Activated T-helper 1 cell treated with Interleukin-2 at 50 U/mL for 16 hours (primary cell): ENCODE measurements at places on chromosomes 2 and 18.

DNA sequence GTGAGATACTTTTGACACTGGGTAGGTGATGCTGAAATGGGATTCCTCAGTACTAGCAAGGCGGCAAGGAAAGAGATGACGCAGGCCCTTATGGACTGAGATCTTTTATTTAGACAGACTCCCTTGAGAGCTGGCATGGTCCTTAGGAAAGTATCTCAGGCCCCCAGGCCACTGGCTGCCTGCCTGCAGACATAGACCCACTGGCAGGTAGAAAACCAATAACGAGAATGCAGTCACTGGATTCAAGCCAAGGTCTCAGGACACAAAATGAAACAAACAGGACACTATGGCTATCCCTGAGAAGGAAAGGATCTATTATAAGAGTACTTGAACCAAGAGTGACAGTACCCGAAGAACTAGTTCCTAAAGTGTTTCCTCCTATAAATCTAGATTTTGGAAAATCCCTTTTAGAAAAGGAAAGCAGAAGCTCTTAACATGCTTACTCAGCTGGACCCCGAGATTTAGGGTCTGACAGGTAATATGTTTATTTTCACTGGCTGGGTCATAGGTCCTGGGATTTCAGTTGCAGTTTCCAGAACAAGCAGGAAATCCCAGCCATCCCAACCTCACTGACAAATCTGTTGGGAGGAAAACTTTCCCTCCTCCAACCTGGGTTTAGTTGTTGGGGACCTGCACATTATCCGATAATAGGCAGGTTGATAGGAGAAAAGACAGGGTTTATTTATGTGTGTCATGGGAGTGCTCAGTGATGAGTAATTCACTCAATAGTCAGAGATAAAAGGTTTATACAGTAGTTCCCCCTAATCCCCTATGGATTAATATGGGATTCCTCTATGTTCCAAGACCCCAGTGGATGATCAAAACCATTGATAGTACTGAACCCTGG, 44.5 kb downstream of the COMMD1 start:
- no peak for DNase-seq

- no peak for DNase-seq
Measured at GRCh38 chr18:7198326-7198725, 32.6 kb upstream of the LRRC30 start.

DNA sequence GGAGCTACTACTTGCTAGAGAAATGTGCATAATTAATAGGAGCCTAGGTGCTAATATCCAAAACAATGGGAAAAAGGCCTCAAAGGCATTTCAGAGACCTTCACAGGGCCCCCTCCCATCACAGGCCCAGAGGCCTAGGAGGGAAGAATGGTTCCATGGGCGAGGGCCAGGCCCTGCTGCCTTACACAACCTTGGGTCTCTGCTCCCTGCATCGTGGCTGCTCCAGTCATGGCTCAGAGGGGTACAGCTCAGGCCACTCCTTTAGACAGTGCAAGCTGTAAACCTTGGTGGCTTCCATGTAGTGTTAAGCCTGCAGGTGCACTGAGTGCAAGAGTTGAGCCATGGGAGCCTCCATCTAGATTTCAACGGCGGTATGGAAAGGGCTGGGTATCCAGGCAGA, 429.2 kb downstream of the FIGN start:
- no peak for DNase-seq

DNA sequence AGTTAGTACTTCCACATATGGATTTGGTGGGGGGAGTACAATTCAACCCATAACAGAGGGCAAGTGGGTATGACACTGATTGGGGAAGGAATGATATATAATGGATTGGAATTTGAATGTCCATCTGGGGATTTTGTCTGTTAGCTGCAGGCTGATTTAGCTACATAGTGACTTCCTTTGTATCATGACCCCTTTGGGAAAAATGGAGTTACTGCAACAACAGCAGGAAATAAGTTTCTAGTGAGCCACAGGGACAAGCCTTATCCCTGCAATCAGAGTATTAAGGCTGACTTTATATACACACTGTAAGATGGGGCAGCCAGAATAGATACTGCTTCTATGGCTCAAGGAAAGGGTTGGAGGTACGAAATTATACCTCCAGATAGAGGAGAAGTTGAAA, 404.4 kb upstream of the MEIS1 start:
- DNase-seq, result no peak

- DNase-seq, result no peak
Measured at GRCh38 chr2:235658351-235659174, 164.7 kb downstream of the AGAP1 start.

DNA sequence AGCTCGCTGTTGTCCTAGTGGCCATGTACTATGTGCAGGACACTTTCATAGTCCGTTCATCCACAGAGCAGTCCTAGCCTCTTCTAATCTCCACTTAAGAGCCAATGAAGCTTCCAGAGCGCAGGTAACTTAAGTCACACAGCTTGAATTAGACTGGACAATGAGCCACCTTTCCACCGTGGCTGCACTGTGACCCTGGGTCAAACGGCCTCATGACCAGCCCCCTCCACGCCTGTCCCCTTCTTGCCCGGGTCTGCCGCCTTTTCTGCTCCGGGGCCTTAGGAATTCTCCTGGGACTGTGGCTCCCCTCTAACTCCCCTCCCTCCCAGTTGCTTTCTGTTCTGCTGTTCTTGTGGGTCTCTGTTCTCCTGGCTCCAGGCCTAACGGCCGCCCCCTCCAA, 8.4 kb upstream of the PRKCE start:
- no peak for DNase-seq

DNA sequence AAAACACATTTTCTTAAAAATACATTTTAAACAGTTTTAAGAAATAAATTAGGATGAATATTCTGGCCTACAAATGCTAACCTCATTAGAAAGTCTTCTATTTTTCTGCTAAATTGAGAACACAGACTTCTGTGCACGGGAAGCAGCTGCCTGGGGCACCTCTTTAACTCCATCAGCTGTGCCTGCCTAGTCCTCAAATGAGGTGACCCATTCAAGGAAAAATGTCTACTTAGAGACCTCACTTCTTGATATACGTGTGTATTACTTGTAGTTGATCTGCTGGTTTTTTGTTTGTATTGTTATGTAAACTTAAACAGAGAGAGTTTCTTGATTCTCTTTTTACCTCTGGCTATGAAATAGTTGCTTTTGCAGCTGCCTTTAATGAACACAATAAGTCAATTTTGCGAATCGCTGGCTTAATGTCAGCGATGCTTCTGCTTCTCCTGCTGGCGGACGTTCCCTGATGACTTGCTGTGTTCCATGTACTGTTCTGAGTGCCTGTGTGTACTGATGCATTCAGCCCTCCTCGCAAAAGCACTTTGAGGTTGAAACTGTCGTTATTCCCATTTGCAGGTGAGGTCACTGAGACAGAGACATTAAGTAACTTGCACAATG, 88.7 kb upstream of the TXNDC2 start:
- DNase-seq, result no peak

DNA sequence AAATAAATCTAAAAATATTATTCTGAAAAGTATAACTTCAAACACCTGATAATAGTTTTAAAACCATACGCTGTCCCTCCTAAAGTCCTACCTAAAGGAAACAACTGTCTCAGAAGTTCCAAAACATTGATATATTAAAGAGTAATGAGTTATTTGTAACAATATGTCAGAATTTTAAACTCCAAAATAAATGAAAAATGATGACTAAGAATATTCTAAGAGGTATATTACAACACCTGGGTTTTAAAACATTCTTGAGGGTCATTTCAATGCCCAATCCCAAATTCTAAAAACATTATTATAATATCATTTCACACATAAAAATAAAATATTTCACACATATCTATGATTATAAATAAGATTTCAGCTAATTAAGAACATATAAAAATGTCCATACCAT, 20.2 kb downstream of the KIDINS220 start:
- DNase-seq, result no peak

DNA sequence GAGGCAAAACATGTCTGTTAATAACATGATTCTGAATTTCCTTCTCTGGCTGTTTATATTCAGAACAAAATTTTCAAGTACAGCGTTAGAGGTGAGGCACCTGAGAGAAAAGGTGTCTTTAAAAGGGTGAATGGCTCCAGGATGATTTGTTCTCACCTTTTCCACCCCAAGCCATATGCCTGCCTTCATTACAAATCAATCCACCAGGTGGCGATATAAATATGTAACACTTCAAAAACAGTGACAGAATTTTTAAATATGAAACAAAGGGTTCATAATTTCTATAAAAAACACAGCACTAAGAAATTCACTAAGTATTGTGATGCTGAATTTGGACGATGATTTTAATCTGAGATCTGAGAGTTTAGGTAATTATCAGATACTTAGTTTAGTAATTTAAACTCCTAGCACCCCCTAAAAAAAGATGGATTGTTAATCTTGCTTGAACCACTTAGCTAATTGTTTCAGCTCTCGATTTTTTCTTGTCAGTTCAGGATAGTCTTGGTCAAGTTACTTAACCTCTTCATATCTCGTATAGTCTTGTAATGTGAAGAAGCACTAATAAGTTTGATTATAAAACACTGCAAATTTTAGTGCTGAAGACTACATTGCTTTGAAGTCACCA, 528.8 kb downstream of the CPS1 start:
- no peak for DNase-seq

DNA sequence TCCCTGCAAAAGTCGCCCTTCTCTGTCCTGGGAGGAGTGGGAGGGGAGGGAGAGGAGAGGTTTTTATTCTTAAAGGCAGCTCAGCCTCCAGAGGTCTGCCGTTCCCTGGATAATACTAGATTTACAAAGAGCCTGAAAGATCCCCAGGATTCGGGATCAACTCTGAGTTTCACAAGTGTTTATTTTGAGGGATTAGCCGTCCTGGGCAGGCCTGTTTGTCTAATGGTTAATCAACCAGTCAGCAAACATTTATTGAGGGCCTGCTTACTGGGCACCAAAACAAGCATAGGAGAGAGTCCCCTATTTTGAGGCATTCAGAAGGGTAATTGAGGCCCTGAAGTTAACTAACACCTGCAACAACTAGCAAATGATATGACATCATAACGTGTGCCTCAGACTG, 152.6 kb upstream of the SLC1A4 start:
- no peak for DNase-seq

GRCh38 chr18:12827588-12827987, 56.4 kb downstream of the PTPN2 start:
- DNase-seq, result no peak

- DNase-seq, result no peak
Measured at GRCh38 chr2:88831792-88832248, 140.3 kb downstream of the RPIA start.

GRCh38 chr2:8437228-8437948, 244.5 kb upstream of the ID2 start:
- no peak for DNase-seq

DNA sequence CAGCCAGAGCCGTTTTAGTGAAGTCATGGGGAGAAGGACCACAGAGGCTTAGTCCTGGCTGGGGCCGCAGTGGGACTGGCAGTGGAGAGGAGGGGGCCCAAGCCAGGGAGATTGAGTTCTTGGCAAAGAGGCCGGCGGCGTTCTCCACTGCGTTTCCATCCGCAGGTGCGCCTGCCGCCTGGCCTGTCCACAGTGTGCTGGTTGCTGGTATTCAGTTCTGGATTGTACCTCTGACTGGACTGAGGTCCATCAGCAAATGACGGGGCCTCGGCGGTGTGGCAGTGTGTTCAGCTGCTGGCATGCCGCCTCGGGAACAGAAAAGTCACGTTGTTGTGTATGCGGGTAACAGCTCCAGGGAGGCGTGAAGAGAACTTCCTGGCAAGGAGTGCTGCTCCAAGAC, 36.8 kb downstream of the LRRFIP1 start:
- DNase-seq, result no peak

DNA sequence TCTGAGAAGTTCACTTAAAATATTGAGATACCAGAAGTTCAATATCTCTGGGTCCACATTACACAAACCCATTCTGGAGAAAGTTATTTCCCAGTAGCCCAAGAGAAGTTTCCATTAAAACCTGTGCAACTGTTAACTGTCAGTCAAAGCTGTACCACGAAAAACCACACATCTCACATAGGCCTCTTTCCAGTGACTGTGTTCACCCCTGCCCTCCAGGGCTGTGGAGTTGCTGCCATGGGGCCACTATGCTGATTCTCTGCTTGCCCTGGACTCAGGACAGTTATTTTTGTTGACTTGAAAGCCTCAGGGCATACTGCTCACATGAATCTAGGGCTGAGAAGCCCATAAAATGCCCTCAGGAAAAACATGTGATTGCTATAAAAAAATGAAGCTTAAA, 153.8 kb downstream of the PIEZO2 start:
- no peak for DNase-seq

DNA sequence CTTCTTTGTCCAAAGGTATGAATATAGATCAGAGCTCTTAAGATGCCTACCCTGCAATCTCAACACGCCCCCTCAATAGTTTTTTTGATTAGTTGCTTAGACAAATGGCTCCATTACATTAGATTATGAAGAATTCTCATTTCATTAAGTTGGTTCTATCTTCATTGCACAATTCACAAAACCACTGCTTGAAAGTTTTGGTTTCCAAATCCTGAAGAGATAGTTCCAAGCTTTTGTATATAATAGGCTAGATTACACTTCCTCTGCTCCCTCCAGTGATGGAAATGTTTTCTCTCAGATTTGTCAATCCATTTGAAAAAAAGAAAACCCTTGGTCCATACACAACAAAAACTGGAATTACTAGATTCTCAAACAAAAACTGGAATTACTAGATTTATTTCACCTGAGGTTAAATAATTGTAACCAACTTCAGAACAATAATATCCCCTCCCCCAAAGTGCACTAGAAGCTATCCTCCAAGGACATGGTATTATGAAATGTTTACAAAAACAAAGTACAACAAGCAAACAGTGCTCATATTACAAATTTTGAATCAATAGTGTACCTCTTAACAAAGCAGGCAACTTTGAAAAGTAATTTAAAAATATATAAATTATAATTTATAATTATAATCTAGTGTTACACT, 6.8 kb upstream of the TLK1 start:
- DNase-seq, result no peak

DNA sequence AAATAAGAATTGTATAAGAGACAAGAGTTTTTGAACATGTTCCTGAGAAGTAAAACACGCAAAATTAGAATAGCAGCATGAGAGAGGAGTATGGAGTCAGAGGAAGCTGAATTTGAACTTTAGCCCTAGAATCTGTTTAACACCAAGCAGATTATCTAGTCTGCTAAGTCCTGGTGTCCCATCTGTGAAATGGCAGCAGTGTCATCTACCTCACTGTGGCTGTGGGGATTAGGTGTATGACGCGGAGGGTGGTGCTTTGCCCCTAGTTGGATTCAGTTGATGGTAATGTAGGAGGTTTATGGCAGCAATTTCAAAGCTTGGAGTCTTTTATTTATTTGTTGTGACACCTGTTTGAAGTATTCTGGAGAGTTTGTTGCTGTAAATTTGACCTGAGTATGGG, 79.2 kb downstream of the ZNF532 start:
- no peak for DNase-seq

DNA sequence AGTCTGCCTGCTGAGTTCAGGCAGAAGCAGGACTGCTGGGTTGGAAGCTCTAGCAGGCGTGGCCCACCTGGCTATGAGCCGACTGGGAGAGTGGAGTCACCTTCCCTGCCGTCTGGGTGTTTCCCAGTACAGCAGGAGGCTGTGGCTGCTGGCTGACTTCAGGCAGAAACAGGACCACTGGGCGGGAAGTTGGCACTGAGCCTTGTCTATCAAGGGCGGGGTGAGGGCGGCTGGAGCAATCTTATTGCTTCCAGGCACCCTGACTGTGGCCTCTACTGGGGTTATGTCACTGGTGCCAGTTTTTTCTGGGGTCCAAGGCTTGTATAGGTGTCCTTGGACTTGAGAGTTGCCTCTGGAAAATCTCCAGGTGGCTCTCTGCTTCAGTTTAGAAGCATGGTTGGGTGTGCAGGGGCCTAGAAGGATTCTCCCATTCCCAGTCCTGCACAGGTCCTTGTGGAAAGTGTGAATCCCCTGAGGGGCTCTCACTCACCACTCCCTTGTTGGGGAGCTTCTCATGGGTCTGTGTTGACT, 30.5 kb downstream of the LTBP1 start:
- no peak for DNase-seq

- no peak for DNase-seq
Measured at GRCh38 chr2:100214265-100214971, 72.0 kb upstream of the AFF3 start.
